ENCODE measurements at places on chromosomes 7 and 10.

- DNase-seq = no peak
These were observed 21.3 kb downstream of the SSMEM1 start for GRCh38 chr7:130228840-130229502.

DNA sequence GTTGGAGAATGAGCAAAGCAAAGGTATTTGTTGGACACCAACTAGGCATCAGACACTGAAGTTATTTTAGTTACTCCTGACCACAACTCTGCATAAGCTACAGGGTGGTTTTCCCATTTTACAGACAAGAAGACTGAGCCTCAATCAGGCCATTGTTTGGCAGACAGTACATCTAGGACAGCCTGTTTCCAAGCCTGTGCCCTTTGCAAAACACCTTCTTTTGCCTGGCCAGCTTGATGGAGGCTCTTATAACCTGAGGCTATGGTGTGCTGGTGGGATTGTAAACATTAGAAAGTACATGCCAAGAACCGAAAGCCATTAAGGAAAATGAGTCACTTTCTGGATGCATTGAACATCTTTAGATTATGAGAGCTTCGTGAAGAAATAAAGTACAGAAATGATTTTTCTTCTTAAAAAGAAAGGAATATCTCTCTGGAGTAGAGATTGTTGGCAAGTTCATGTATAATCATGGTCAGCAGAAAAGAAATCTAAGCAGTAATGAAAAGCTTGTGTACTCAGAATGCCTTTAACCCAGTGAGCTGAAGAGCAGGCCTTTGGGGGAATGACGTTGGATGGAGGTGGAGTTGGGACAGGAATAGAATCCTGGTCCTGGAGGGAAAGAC, 140.6 kb downstream of the KIAA1217 start:
- no peak for DNase-seq

GRCh38 chr7:2451171-2452073, 24.8 kb downstream of the GRIFIN start:
- DNase-seq = peak; percentile 88

GRCh38 chr7:108533712-108534111, 7.8 kb upstream of the PNPLA8 start:
- no peak for DNase-seq

- DNase-seq = peak; percentile 86
These were observed 28.7 kb upstream of the PDCD4 start for GRCh38 chr10:110843031-110843430.

GRCh38 chr7:17622451-17622850, 317.8 kb downstream of the SNX13 start:
- no peak for DNase-seq

- DNase-seq = no peak
These were observed 101.4 kb downstream of the PRKCQ start for GRCh38 chr10:6478722-6479121.

DNA sequence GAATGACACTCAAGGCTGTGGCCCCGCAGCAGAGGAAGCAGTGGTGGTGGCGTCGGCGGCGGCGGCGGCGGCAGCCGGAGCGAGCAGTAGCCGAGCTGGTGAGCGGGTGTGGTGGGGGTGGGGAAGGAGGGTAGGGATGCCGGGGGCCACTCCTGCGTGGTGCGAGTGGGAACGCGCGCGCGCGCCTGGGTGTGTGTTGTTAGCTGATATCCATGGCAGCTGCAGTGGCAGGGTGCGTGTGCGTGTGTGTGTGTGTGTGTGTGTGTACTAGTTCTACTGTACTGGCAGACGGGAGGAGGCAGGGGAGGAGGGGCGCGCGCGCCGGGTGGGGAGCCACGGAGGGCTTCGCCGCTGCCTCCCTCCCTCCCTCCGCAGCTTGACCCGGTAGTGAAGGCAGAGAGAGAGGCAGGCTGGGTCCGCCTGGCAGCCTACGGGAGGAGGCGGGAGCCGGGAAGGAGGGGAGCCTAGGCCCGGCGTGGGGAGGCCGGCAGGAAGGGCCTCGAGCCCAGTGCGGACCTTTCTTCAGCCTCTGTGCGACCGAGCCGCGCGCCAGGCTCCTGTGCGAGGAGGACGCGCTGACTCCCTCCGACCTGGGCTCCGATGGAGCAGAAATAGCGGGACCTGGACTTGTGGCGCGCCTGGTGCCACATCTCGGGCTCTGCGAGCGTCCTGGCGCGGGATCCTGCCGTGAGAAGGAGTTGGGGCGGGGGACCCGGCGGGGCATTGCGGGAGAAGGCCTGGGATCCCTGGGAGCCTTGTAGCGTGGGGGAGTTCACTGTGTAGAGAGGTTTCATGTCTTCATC, at the start of gene MAGI2:
Gene MAGI2 (minus strand): TSS at position 110 of the 803 bp plus-strand sequence. CDS start 347 bp downstream, outside the sequence.
- no peak for DNase-seq

DNA sequence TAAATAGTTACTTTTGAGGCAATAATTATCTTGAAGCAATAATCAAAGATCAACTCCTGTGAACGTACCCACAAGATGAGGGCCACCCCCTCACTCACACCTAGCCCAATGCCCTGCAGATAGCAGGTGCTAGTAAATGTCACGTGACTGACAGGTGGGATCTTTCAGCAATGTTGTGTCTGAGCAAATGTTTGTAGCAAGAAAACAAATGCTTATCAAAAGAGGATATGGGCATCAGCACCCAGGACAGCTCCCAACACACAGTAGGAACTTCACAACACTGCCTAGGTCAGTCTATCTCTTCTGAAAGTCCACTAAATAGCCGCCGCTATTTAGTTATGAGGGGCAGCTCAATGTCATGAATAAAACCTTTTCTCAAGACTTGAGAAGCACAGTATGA, 120.8 kb upstream of the PDLIM1 start:
- DNase-seq = no peak

DNA sequence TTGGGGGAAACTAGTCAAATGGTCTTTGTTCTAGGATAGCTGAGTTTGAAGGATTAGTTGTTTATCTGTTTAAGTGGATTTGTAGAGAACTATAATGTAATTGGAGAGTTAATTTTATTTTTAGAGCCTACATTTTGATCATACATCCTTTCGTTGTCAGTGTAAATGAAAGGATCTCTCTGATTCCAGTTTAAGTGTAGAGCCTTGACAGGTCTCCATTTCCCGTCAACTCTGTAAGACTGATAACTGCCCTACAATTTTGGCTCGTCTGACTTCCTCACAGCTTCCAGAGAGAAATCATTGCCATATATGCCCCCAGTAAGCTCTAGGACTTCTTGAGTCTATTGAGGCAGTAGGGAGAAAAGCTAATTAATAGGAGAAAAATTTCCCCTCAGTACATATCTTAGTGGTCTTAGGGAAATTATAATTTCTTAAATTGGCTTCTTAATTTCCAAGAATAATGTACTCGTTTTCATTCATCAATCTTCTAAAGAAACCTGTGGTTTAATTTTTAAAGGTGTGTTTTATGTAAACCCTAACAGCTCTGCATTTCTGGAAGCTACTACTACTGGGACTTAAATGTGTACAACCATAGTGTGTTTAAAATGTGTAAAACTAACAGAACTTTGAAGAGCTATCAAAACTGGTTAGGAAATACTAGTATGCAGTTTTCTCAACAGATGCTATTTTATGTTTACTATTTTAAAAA, 3.8 kb downstream of the KMT2E start:
- no peak for DNase-seq

DNA sequence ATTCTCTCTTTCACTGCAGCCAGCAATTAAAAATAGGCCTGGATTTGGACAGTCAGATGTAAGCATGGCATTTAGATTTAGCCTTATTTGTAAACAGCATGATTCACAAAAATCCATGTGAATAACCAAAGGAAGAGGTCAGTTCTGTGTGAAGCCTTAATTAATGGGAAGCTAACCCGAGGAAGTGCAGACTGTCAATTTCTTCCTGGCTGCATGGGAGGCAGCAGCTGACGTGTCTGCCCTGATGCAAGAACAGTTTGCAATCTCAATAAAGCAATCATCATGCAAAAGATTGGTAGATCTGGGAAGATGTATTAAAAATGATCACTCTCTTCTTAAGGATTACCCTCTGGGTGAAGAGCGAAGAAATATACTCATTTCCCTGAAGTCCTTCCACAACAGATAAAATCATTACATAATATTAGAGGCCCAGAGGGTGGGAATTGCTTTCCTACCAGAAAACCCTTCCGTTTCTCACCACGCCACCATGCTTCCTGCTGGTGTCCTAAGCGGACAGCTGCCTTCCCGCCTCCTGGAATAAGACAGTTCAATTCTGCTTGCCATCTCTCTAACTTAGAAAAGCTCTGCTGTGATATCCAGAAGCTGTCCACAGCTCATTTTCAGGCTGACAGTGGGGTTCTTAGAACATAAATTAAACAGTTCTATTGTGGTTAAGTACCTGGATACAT, 526.7 kb upstream of the NRP1 start:
- DNase-seq = no peak

GRCh38 chr7:55540226-55540858, 32.0 kb downstream of the VOPP1 start:
- no peak for DNase-seq

DNA sequence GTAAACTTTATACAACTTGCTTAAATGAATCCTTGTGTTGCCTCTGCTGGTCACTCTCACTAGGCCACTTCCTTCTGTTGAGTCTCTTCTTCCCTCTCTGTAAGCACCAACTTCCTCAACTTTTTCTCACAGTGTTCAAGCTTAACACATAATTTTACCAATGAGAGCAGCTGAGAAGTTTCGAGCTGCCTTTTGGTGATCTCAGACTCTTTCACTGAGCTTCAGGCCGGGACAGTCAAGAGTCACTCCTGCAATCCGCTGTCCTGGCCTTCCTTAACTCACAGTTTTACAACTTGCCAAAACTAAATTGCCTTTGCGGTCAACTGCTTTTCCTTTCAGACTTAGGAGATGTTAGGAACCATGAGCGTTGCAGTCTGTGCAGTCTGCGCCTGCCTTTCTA, 47.4 kb downstream of the PRPF18 start:
- DNase-seq = no peak

DNA sequence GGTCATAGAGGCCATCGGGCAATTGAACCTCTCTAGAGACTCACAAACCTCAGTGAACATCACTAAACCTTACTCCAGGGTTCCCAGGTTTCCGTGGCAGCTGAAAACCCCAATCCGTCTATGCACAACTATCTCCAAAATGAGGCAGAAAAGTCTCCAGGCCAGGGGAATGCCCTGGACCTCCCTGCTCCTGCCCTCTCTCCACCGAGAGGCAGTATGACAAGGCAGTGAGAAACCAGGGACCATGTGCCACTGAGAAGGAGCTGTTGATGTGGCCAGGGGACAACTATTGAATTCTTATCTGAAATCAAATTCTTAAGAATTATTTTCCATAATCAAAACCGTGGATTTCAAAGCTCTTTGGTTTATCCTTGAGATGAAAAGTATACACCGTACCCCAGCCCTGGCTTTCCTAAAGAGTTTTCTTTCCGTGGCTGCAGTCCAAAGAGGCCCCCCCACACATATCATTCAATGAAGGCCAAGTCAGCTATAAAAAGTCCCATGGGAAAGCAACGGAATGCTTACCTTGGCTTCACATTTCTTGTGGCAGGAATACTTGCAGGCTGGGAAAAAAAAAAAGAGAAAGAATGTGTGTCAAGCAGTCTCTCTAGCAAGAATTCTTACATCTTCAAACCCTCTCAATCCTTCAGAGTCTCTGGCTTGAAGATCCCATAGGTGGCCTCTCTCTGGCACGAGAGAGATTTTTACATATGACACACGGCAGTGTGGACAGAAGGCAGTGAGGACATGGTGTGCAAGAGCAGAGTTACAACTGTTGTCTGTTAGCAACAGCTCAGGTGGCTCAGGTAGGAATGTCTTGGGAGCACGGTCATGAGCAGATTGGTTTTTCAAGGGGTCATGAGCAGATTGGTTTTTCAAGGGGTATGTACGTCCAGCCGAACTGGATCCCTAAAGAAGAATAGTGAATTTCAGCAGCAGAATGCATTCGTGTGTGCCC, 75.2 kb downstream of the TNS3 start:
- no peak for DNase-seq

DNA sequence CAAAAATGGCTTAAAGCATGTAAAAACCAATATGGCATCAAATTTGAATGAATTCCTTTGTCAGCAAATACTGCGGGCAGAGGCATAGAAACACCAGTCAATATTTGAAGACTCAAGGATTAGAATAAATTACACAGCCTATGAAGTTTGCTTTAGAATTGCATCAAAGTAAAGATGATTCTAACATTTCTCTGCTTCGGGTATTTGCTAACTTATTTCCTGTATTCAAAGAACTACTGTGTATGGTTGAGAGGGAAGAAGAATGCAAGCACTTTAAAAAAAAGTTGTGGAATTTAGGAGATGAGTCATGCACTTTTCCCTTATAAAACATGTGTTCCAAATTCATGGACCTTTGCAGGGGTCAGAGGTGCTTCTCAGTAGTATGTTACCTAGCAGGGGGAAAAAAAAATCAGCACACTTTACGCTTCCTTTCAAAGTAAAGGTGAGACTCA, 90.1 kb downstream of the PIP4K2A start:
- DNase-seq = no peak

- DNase-seq = no peak
These were observed 45.8 kb downstream of the MKX start for GRCh38 chr10:27699776-27700175.

- DNase-seq = no peak
These were observed 12.6 kb downstream of the CYP51A1 start for GRCh38 chr7:92121681-92122080.

DNA sequence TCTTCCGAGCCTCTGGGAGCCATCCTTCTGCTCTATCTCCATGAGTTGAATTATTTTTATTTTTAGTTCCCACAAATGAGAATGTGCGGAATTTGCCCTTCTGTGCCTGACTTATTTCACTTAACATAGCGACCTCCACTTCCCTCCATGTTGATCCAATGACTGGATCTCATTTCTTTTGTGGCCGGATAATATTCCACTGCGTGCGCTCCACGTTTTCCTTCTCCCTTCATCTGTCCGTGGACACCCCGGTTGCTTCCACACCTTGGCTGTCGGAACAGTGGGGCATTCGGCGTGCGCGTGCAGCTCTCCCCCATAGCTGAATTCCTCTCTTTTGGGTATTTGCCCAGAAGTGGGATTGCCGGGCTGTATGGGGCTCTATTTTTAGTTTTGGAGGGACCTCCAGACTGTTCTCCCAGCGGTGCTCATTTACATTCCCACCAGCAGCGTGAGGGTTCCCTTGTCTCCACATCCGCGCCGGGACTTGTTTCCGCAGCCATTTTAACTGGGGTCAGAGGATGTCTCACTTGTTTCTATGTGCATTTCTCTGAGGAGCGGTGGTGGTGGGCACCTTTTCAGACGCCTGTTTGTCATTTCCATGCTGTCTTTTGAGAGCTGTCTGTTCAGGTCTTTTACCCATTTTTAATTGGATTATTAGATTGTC, 51.0 kb upstream of the SUN1 start:
- no peak for DNase-seq

- DNase-seq = peak; percentile 33
These were observed at the start of gene CRHR2 for GRCh38 chr7:30682212-30683083. TSS of gene CRHR2 (minus strand) at chr7:30682456. CDS start at chr7:30682280, 176 bp downstream.

Data from germinal center (tissue), 1 donor.